ENCODE measurements at places on chromosomes 5 and 9. TPM values are rescaled to one million over a fixed set of nuclear protein-coding genes. Genes with fewer than 3 reads are reported as not detected.
A peak's percentile ranks its signal among the peaks of the same experiment; 100 is the strongest.

Gene CDH18
- not detected for total RNA-seq

Gene CFAP90
- total RNA-seq: not detected

Gene ZFP2
- total RNA-seq: 0.26 TPM

DNA sequence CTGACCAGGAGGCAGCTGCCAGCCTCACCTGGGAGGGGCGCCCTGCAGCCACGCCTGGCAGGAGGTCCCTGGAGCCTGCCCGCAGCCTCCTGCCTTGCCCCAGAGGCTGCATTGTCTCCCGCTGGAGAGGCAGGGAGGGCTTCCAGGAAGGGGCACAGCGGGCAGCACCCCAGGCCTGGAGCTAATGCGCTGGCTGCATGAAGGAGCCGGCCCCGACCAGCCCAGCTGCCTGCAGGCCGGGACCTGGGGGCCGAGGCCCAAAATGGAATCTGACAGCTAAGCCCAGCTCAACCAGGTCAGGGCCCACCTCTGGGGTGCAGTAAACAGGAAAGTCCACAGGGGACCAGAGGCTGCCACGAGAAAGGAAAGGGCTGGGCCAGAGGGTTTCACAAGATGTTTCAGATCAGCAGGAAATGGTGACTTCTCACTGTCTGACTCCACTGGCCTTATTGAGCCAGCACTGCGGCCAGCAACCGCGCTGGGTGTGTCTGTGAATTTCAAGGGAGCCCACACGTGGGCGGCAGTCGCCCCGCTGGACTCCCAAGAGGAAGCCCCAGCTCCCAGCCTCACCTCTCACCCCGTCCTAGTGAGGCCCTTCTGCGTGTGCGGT, 18.6 kb upstream of the NOTCH1 start:
- DNase-seq: no peak

GRCh38 chr5:131541762-131542161, 93.3 kb downstream of the RAPGEF6 start:
- DNase-seq: no peak

DNA sequence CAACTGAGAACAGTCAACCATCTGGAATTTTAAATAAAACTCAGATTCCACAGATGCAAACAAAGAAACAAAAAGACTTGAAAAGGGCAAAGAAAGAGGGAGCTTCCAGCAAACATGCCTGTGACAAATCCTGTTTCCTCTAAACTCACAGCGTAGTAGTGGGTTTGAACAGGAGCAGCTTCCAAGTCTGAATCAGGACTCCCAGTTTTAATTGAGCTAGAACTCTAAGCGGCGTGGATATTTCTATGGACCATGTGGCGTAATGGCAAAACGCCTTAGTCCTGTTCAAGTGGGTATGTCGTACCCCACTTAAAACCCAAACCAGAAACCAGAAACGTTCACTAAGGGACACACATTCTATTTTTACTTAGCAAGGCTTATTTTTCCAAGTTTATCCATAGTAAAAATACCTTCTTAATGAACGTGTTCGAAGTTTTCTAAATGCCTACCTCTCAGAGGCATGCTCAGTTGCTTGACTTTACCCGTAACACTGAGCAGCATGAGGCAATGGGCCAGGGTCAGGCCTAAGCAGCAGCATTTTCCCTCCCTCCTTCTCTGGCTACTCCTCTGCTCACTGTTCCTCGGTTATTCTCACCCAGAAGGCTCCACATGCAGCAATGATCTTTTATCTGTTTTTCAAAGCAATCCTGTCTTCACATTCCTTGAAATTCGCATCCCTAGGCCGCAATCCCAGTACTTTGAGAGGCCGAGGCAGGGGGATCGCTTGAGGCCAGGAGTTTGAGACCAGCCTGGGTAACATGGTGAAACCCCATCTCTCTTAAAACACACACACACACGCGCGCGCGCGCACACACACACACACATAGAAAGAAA, 77.9 kb downstream of the FNBP1 start:
- DNase-seq: no peak

DNA sequence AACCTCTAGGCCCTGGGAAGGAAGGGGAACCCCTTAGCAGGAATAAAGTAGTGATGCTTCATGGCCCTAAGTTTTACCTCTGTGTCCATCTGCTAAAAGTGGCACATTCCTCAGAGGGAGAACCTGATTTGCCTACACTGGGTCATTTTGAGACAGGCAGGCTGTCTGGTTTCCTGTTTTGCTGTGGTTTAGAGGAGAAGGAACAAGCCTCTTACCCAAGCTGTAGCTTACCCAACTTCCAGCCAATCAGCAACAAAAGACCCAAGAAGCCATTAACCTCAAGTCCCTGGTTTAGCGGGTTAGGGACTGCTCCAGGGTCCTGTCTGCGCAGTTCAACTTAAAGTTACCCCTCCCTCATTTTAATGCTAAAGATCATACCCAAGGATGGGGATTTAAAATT, 411.0 kb downstream of the MAT2B start:
- no peak for DNase-seq

- DNase-seq: peak; percentile 59
Measured at GRCh38 chr5:131377785-131378325, 114.0 kb downstream of the CDC42SE2 start.

- no peak for DNase-seq
Measured at GRCh38 chr9:110623462-110624025, 44.0 kb upstream of the SVEP1 start.

DNA sequence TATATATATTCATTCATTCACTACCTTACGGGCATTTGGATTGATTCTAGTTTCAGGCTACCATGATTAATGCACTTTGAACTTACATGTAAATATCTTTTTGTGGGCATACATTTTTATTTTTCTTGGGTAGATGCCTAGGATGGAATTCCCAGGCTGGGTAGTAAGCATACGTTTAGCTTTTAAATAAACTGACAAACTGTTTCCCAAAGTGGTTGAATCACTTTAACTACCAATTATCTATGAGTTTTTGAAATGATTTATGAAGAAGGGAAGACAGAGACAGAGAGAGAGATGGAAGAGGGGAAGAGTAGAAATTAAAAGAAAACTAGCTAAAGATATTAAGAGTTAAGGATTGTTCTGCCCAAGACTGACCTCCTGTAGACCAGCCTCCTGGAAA, 612.6 kb downstream of the PSAT1 start:
- no peak for DNase-seq

- no peak for DNase-seq
Measured at GRCh38 chr9:121651295-121652020, at the start of gene DAB2IP. Gene DAB2IP, plus strand, starts transcription at chr9:121651634. Its CDS starts 142 bp downstream, at chr9:121651776.

DNA sequence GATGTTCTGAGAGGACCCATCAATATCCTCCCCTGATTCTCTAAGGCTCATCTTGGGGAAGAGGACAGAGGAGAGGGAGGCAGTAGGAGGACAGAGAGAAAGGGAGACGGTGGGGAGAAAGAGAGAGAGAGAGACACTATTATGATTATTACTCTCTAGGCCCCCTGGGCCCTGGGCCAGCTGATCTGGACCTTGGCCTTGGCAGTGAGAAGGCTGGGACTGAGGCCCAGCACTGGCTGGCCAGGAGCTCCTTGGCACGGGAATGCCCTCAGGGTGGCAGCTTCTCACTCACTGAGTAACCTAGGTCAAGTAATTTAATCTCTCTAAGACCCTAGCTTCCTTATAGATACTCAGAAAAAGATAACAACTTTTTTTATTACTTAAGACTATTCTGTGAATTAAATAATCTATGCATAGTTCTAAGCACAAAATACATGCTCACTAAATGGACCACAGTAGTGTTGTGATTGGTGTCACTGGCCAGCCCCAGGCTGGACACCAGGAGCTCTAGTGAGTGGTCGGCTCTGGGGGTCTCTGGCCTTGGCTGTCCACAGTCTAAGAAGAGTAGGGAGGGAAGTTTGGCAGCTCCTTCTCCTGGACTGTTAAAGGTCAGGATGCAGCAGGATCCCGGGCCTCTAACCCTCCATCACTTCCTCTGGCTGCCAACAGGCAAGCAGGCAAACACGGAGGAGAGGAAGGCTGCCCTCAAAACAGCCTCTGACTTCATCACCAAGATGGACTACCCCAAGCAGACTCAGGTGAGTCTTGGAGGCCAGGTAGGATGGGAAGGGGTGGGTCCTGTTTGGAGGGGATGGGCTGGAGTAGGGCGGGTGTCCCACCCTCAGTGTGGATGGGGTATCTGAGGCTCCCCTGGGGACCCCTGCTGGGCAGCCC, 50.0 kb downstream of the GSN start:
- DNase-seq: no peak

GRCh38 chr9:37917801-37918664, 14.1 kb upstream of the SLC25A51 start:
- DNase-seq: no peak
